Head of caudate nucleus (tissue), 42 donors: ENCODE measurements at places on chromosomes 12 and 14.

DNA sequence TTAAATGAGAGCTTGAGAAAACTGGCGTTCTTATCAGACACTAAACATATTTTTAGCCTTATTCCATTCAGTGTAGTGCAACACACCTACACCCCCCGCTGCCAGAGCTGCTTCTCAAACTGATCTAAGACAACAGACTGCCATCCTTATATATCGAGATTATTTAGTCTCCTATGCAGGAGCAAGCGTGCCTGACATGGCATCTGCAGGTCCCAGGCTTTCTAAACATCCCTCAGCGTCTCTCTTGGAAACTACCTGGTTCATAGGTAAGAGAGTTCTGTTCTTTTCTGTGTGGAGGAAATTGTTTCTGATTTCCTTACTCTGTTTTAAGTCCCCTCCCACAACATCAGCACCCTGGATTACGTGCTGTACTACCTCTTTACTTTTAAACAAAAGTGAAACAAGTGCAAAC lies 117.1 kb upstream of the PTPRB start:
- DNase-seq: no peak

DNA sequence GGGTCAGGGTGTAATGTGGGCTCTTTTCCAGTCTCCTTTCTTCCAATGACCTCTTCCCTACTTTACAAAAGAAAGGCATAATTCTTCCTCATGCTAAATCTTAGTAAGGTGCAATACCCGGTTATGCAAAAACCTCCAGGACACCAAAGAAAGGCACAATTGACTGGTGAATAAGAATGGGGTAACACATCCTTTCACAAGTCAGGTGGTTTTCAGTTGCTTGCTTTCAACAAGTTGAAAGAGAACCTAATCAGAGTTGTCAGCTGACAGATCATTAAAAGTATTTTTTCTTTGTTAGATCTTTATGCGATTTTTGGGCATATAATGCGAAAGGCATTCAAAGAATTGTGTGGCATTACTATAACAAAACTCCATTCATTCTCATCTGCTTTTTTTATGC lies 1.3 kb upstream of the AEBP2 start:
- no peak for DNase-seq

- DNase-seq: no peak
Measured at GRCh38 chr12:59084511-59085375, 164.4 kb upstream of the LRIG3 start.

- peak; percentile 26 for DNase-seq
Measured at GRCh38 chr12:128365651-128366231, 98.8 kb downstream of the TMEM132C start.

- no peak for DNase-seq
Measured at GRCh38 chr14:38883127-38883526, 219.9 kb downstream of the SEC23A start.

- DNase-seq: no peak
Measured at GRCh38 chr14:42488965-42489364, 882.3 kb downstream of the LRFN5 start.

DNA sequence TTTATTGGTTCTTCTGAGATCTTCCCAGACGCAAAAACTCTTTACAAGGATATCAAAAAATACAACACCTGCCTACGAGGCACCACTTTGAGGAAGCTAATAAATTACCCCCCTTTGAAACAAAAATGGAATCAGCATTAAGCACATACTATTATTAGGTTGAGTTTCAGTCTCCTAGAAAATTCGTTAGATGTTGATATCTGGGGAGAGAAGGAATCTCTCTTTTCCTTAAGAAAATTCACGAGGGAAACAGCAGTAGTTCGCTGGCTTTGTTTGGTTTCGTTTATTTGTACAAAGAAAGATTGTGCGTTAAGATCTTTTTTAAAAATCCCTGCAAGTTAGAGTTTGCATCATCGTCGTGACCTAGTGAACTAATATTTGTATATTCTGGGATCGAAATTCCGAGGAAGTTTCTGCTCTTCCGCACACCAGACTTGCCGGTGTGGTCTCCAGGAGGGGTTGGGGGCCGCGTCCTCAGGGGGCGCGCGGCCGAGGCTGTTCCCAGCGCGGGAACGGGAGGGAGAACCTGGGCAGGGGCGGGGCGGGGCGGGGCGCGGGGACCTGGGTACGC lies 12.1 kb downstream of the NKX2-1 start:
- no peak for DNase-seq

GRCh38 chr14:80946187-80946586 lies 4.6 kb upstream of the CEP128 start:
- no peak for DNase-seq

GRCh38 chr12:2301531-2302461 lies 249.0 kb downstream of the CACNA1C start:
- no peak for DNase-seq

DNA sequence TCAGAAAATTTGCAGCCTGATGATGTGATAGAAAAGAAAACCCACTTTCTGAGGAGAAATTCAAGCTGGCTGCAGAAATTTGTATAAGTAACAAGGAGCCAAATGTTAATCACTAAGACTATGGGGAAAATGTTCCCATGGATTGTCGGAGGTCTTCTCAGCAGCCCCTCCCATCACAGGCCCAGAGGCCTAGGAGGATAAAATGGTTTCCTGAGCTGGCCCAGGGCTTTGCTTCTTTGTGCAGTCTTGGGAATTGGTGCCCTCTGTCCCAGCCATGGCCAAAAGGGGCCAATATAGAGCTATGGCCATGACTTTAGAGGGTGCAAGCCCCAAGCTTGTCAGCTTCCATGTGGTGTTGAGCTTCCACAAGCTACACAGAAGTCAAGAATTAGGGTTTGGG lies 335.9 kb downstream of the ATP23 start:
- DNase-seq: no peak

DNA sequence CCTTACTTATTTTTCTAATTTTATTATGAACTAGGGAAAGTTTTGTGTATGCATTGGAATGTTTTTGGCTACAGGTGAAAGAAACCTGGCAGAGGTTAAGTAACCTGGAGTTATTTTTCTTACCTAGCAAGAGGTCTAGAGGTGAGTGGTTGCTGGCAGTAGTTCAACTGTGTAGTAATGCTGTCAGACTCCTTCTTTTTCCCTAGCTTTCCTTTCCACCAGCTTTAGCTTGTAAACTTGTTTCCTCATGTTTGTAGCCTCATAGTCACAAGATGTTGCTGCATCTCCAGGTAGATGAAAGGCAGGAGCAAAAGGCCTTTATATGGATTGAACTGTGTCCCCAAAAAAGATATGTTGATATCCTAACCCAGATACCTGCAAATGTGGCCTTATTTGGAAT lies 105.1 kb upstream of the AMIGO2 start:
- no peak for DNase-seq

- DNase-seq: no peak
Measured at GRCh38 chr14:75206190-75206589, 29.8 kb upstream of the TMED10 start.

GRCh38 chr14:69346710-69347109 lies 51.4 kb downstream of the ERH start:
- no peak for DNase-seq

DNA sequence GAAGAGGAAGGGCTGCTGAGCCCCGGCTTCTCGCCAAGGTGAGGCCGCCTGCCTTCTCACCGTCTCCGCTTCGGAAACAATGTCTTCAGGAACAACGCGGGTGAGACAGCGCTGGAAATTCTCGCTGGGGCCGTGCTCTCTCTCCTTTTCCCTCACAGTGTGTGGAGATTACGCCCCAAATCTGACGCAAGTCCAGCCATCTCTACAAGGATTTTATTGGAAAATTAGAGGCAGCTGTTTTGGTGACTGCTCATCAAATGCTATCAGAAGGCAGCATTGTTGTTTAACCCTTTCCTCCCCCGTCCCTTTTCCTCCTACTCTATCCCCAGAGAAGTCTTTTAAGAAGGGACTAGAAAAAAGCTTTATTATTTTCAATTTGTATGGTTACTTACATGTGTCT lies 53.5 kb downstream of the PIWIL1 start:
- no peak for DNase-seq

DNA sequence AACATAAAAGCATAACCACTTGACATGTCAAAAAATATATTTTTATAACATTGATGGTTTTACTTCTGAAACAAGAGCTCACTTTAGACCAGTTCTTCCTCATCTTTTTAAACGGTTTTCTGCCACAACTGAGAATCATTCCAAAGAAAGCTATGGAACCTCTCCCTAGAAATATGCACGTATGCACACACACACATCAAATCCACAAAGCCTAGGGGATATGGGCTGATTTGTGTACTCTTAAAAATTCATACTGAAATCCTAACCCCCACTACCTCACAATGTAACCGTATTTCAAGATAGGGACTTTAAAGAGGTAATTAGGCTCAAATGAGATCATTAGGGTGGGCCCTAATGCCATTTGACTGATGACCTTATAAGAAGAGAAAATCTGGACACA lies 19.3 kb downstream of the TMCC3 start:
- DNase-seq: no peak

DNA sequence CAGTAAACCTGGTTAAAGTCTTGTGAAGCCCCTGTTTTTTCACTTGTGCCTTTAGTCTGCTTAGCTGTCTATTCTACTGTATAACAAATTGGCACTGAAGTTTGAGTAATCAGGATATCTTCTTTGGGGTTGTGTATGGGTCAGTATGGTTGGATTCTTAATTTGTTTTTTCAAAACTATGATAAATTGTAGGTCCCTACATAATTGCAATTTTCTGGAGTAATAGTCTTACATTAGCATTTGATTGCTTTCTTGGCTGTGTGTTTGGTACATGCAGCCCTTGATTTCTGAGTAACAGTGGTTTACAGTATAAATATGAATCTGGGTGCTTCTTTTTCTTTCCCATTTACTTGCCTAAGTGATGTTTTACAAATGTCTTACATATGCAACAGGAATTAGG lies 186.6 kb downstream of the TMTC2 start:
- no peak for DNase-seq

- DNase-seq: no peak
Measured at GRCh38 chr14:24187539-24187915, 1.1 kb downstream of the IPO4 start.

DNA sequence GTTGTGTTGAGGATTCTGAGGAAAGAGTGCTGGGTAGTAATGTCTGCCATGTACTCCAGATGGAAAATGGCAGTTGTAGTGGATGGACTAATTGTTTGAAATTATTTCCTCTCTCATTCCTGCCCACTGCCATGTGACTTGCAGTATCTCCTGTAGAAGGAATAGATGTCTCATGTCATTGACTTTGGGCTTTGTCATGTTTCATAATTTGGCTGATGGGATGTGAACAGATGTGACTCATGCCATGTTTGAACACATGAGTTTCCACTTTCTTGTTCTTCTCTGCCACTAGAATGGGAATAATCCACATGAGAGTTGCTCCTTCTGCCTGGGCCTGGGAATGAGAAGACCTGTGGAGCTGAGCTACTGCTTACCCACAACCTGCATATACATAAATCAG lies 2.4 kb upstream of the CALCOCO1 start:
- DNase-seq: no peak

DNA sequence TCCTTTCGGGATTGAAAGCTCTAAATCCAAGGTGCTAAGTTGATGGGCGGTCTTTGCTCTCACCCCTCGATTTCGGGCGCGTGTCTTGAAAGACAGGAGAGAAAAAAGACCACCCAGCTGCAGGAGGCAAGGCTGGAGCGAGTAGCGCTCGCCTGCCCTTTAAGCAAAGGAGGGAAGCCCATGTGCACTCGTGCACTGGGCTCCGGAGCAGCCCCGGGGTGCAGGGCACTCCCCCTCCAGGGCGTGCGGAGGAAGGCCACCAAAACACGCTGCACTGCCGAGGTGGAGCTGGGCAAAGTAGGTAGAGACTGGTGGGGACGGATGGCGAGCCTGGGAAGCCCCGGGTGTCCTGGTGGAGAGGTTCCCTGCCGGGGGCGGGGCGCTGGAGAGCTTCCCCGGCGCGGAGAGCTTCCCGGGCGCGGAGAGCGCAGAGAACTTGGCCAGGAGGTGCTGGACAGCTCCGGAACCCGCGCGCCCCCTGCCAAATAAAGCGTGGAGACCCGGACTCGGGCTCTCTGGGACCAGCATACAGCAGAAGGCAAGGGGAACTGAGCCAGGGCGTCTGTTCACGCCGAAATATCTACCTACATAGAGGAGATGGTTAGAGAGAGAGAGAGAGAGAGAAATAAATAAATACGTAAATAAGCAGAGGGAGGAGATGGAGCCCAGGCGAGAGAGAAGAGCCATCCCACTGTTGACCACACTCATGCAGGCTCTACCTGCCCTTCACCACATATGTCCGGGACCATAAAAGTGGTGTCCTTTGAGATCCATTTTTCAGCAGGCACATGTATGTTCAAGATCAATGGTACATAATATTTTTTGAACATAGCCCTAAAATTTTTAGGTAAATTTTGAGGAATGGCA lies 662 bp upstream of the NELL2 start:
- DNase-seq: peak; percentile 44

DNA sequence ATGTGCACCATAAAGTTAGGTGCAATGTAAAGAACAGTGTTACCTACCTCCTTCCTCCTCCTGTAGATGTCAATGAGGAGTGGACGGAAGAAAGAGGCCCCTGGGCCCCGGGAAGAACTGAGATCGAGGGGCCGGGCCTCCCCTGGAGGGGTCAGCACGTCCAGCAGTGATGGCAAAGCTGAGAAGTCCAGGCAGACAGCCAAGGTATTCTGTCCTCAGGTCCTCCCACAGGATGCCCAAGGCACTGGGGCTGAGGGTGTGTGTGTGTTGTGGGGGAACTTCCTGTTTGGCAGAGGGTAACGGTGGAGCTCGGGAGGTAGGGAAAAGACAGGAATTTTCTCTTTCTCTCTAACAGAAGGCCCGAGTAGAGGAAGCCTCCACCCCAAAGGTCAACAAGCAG lies 6.4 kb downstream of the ATN1 start:
- DNase-seq: no peak

GRCh38 chr14:32657081-32657480 lies 281.6 kb upstream of the NPAS3 start:
- peak; percentile 59 for DNase-seq

DNA sequence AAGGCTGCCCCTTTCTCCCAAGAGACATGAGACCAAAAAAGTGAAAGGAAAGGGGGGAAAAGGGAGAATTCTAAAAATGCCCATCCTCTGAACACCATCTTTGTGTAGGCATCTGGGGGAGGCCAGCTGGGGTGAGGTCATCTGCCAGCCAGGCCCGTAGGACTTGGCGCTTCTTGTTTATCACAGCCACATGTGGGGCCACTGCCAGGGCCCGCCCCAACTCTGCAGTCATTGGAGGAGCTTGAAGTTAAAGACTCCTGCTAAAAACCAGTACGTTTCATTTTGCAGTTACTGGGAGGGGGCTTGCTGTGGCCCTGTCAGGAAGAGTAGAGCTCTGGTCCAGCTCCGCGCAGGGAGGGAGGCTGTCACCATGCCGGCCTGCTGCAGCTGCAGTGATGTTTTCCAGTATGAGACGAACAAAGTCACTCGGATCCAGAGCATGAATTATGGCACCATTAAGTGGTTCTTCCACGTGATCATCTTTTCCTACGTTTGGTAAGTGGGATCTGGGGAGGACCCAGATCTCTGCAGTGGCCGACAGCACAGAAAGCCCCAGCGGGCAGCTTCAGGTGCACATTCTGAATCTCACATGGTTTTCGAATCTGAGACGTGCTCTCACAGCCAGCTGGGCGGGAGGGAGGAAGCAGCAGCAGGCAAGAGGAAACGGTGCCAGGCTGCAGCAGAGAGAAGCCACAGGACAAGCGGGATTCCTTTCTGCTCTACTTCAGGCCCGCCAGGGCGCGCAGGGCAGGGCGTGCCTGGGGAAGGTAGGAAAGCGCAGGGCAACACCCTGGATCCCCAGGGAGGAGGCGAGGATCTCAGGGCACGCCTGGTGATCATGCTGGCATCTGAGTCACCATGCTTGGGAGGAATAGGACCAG lies at the start of gene P2RX7:
TSS of gene P2RX7 (plus strand) at position 276 of the 881 bp plus-strand sequence. CDS start at position 371, 95 bp downstream.
- DNase-seq: peak; percentile 92
